ENCODE measurements at places on chromosomes 7 and 10. TPM values are rescaled to one million over a fixed set of nuclear protein-coding genes. Genes with fewer than 3 reads are reported as not detected.

Gene HOXA1
- 2.3 TPM for total RNA-seq

Gene OSBPL3
- 28.7 TPM for total RNA-seq

Gene BAMBI
- 1.1 TPM for total RNA-seq

Gene PLOD3
- 119 TPM for total RNA-seq

Gene MMRN2
- total RNA-seq: 199 TPM

Gene RARRES2
- total RNA-seq: not detected

Gene HACD1
- 19.9 TPM for total RNA-seq

Gene AFAP1L2
- 0.25 TPM for total RNA-seq

Gene KAZALD1
- 0.40 TPM for total RNA-seq

Gene PTPRN2
- total RNA-seq: 12.1 TPM

Measured in mammary microvascular endothelial cell (primary cell).